Vagina (tissue), 2 donors: ENCODE measurements at places on chromosomes 11 and 22. TPM values are rescaled to one million over a fixed set of nuclear protein-coding genes. Genes with fewer than 3 reads are reported as not detected.

DNA sequence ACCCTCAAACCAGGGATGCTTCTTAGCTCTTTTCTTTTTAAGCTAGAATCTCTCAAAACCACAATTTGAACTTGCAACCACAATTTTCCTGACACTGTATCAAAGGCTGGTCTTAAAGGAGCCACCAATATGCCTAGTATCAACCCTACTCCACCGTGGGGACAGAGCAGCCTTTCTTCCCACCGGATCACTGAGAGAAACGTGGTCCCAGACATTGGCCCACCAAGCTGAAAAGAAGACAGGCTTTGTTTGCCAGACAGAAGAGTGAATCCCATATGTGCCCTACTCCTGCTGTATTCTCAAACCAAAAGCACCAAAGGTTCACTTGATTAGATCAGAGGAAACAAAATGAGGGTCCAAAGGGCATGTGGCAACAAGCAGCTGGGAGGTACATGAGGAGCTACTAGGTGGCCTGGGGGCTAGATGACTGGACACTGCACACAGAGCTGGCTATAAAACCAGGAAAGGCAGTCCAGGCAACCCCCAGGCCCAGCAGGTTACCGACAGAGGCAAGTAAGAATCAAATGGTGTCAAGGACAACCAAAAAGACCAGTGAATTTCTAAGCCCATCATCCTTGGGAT is 3.6 kb upstream of the VWCE start:
- no peaks in the 10 kb centered on the region for H3K27me3 ChIP-seq
- DNase-seq, result no peak
- peaks cover 48% of the 10 kb centered on the region for H3K36me3 ChIP-seq
- no peak overlapping the region for H3K4me3 ChIP-seq

DNA sequence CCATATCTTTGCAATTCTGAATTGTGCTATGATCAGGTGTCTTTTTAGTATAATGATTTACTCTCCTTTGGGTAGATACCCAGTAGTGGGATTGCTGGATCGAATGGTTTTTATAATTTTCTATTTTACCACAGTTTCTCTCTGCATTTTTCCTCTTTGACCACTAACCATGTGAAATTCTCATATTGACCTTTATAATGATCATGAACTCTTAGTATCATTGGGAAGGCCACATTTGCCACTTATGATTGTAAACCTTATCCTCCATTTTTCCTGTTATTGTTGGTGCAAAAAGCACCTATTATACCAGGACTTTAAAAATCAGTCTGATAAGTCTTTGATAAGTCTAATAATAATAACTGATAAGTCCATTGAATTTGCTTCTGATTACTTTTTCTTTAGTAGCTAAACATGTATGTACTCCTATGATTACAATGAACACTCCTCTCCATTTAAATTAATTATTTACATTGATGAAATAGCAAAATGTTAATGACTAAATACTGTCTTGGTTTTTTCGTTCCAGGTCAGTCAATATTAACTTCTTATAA is 9.6 kb downstream of the NEAT1 start:
- peaks cover 92% of the 10 kb centered on the region for H3K4me1 ChIP-seq
- no peaks in the 10 kb centered on the region for H3K36me3 ChIP-seq
- no peaks in the 10 kb centered on the region for H3K27me3 ChIP-seq
- DNase-seq, result no peak
- H3K27ac ChIP-seq, result peak overlapping the region; percentile 99
- H3K4me3 ChIP-seq, result no peak overlapping the region

Gene ASPHD2
- 2.2 TPM for total RNA-seq

Gene APOBEC3G
- 8.3 TPM for total RNA-seq

Gene MRGPRF
- total RNA-seq, result 84.5 TPM

GRCh38 chr11:330694-331357 is 10.2 kb upstream of the IFITM3 start:
- no peaks in the 10 kb centered on the region for H3K36me3 ChIP-seq
- DNase-seq, result no peak
- peaks cover 45% of the 10 kb centered on the region for H3K4me1 ChIP-seq
- no peaks in the 10 kb centered on the region for H3K27me3 ChIP-seq
- no peak overlapping the region for H3K4me3 ChIP-seq

DNA sequence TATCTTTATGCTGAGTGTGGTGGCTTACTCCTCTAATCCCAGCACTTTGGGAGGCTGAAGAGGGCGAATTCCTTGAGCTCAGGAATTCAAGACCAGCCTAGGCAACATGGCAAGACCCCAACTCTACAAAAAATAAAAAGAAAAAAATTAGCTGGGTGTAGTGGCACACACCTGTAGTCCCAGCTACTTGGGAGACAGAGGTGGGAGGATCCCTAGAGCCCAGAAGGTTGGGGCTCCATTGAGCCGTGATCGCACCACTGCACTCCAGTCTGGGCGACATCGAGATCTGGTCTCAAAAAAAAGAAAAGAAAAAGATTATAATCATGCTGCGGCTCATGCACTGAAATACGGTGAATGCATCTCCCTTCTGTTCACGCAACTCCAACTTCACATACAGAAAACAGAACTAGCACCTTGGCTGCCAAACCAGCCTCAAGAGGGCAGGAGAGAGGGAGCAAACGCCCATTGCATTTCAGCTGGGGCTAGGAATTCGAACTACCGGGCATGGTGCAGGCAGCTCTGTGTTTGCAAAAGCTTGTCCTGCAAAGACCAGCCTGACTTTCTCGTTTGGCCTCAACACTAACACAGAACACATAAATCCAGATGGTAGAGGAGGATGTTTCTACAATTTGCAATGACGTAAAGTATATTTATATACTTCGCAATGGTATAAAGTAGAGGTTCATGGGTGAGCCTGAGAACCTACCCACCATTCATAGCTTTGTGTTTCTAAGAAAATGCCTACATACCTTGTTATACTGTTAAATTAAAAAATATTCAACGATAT is 6.3 kb upstream of the SYNGR1 start:
- H3K4me1 ChIP-seq, result no peaks in the 10 kb centered on the region
- DNase-seq, result no peak
- no peaks in the 10 kb centered on the region for H3K36me3 ChIP-seq
- no peak overlapping the region for H3K4me3 ChIP-seq

DNA sequence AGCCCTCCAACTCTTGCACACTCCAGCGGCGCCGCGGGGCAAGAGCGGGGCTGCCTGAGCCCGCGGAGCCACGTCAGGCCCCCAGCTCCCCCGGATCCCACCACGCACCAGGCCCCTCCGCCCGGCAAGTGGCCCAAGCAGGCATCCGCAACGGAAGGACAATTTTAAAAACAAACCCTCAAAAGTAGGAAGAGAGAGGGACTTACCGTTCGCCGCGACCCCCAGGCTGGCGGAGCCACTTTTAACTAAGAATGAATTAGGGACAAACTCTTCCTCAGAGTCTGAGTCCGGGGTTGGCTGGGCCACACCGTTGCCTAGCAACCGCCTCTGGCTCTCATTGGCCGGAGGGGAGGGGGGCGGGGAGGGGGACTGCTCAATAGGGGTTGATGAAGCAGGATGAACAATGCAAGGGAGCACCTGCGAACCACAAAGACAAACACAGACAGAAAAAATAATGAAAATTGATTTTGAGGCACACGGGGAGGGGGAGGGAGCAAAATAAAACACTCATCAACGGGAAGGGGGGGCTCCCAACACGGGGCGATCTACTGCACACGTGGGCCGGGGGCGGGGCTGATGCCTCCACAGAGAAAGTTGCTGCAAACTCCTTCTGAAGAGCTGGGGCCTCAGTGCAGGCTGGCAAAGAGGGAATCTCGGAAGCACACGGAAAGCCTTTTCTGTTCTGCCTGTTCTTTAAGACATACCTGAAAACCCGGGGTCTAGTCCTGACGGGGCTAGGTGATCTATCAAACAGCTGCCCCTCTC is 387.5 kb upstream of the NARS2 start:
- no peaks in the 10 kb centered on the region for H3K36me3 ChIP-seq
- no peak overlapping the region for H3K4me3 ChIP-seq
- H3K27ac ChIP-seq, result no peak overlapping the region
- no peaks in the 10 kb centered on the region for H3K27me3 ChIP-seq

Gene MAP6
- 6.9 TPM for total RNA-seq

GRCh38 chr11:121082670-121083069 is 18.4 kb upstream of the TECTA start:
- DNase-seq, result no peak
- H3K36me3 ChIP-seq, result no peaks in the 10 kb centered on the region
- H3K27ac ChIP-seq, result no peak overlapping the region
- no peaks in the 10 kb centered on the region for H3K27me3 ChIP-seq
- no peaks in the 10 kb centered on the region for H3K4me1 ChIP-seq

DNA sequence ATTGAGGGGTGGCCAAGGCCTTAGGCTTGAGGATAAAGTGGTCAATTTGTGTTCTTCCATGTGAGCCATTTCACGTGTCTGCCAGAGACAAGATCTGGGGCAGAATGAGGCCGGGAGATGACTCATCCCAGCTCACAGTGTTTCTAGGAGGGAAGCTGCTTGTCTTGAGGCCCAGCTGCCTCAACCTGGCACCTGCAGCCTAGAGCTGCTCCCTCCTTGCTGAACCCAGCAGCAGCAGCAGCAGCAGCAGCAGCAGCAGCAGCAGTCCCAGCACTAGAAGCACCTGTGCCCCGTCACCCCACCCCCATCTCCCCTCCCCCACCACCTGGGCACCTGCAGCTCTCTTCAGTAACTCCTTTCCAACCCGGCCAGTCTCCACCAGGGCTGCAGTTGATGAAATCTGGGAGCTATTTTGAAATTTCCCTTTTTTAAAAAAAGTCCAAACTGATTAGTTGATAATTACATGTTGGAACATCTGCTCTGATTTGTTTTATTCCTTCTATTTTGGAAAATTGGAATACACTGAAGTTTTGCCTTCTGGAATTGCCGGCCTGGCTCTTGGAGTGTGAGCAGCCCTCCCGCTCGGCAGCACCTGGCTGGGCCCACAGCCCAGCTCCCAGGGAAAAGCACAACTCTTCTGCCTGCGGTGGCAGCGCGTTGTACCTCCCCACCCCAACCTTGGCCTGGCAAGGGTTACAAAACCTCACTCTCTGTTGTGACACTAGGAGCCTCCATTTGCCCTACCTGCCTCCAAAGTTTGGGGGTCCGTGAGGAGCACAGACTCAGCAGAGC is 143.5 kb downstream of the NXPE2 start:
- no peak overlapping the region for H3K4me3 ChIP-seq
- no peak overlapping the region for H3K27ac ChIP-seq
- H3K36me3 ChIP-seq, result no peaks in the 10 kb centered on the region

DNA sequence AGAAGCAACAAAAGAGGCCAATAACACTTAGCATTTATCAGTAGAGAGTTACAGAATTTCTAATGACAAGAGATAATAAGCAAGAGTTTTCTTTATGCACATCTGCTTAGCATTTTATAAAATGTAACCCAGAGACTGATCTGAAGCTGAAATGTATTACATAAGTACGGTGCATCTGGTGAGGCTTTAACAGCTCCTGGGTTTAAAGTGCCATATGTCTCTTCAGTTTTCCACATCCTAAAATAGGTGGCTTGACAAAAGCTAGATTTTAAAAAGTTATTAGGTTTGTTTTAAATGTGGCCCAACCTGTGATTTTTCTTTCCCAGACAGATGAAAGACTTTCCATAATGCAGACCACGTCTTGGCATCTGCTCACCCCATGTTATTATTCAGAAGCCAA is 620.7 kb upstream of the ARHGAP42 start:
- no peaks in the 10 kb centered on the region for H3K27me3 ChIP-seq
- no peaks in the 10 kb centered on the region for H3K36me3 ChIP-seq
- H3K27ac ChIP-seq, result no peak overlapping the region
- no peak overlapping the region for H3K4me3 ChIP-seq

Gene KLHL22
- total RNA-seq, result 20.1 TPM

GRCh38 chr11:108237058-108237481 is 14.2 kb downstream of the ATM start:
- DNase-seq, result no peak
- H3K36me3 ChIP-seq, result peaks cover 15% of the 10 kb centered on the region
- H3K27me3 ChIP-seq, result no peaks in the 10 kb centered on the region
- H3K27ac ChIP-seq, result no peak overlapping the region
- no peak overlapping the region for H3K4me3 ChIP-seq
- H3K4me1 ChIP-seq, result no peaks in the 10 kb centered on the region

GRCh38 chr11:62149986-62150886 is 26.4 kb downstream of the INCENP start:
- H3K27ac ChIP-seq, result no peak overlapping the region
- peak; percentile 72 for DNase-seq
- H3K27me3 ChIP-seq, result no peaks in the 10 kb centered on the region
- no peaks in the 10 kb centered on the region for H3K36me3 ChIP-seq

Gene HORMAD2
- not detected for total RNA-seq

DNA sequence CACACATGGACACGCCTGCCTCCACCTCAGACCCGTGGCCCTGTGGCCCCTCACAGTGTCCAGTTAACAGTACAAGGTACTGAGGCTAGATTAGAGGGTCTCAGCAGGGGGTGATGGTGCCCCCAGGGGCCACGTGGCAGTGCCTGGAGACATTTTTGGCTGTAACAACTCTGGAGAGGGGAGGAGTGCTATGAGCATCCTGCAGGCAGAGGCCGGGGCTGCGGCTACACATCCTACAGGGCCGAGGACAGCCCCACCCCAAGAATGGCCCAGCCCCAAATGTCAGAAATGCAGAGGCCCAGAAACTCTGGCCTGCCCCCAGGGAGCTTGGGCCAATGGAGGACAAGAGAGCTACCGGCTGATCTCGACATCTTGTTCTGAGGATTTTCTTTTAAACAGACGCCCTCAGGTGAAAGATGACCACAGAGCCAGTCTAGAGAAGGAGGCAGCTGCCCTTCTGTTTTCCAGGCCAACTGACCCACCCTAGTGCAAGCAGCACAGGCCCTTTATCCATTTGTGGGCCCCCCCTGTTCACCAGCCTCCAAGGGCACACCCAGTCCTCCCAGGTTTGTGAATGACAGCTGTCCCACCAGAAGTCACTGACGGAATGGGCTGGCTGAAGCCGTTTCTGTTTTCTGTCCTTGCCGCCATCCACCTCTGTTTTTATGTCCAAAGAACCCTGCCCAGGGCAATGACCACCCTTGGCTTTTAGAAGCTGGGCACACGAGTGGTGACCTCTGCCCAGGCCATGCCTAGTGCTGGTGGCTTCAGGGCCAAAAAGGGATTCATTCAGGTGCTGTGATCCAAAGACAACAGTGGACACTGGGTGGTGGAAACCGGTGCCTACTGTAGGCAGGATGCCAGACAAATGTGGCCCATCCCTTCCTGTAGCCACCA is 85.2 kb upstream of the LINC01488 start:
- no peaks in the 10 kb centered on the region for H3K27me3 ChIP-seq
- peaks cover 12% of the 10 kb centered on the region for H3K4me1 ChIP-seq
- H3K4me3 ChIP-seq, result no peak overlapping the region

GRCh38 chr11:121282386-121282785 is 10.2 kb upstream of the SC5D start:
- H3K27ac ChIP-seq, result no peak overlapping the region
- no peak overlapping the region for H3K4me3 ChIP-seq
- H3K4me1 ChIP-seq, result no peaks in the 10 kb centered on the region
- DNase-seq, result no peak
- no peaks in the 10 kb centered on the region for H3K36me3 ChIP-seq

Gene MCAM
- 295 TPM for total RNA-seq
